ENCODE measurements at places on chromosomes 5 and 9.

- DNase-seq = no peak
Observed at GRCh38 chr9:125415583-125416460, 154.2 kb downstream of the GAPVD1 start.

- DNase-seq = no peak
Observed at GRCh38 chr5:160233215-160233614, 3.9 kb downstream of the FABP6 start.

DNA sequence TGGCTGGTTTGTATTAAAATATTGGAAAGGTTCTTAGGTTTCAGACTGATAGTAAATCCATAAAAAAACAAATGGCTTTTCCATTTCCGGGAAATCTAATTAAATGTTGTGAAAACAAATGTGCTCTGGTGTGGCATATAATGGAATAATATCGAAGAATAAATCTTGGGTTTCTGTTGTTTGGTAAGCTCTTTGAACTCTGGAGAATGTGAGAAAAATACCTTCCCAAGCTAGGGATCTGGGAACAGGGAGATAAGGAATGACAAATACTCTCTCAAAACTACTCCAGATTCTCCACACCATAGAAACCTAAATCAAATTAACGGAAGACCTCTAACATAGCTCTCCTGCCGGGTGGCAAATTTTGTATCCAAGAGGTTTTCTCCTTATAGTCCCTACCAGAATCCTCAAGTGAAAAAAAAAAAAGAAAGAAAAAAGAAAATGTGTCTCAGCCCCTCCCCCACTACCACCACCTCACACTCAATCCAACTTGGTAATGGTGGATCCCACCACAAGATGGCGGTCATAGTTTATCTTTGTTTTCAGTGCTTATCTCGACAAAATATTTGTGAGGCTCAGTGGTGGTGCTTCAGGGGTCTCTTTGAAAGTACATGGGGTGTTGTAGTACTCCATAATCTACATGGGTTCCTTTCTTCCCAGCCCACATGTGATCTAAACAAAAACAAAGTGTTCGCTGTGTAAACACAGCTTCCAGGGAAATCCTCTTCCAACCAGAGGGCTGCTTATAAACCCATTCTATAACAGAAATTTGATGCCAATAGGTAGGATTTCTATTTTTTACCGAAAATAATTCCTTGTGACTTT is 54.5 kb upstream of the FST start:
- no peak for DNase-seq

DNA sequence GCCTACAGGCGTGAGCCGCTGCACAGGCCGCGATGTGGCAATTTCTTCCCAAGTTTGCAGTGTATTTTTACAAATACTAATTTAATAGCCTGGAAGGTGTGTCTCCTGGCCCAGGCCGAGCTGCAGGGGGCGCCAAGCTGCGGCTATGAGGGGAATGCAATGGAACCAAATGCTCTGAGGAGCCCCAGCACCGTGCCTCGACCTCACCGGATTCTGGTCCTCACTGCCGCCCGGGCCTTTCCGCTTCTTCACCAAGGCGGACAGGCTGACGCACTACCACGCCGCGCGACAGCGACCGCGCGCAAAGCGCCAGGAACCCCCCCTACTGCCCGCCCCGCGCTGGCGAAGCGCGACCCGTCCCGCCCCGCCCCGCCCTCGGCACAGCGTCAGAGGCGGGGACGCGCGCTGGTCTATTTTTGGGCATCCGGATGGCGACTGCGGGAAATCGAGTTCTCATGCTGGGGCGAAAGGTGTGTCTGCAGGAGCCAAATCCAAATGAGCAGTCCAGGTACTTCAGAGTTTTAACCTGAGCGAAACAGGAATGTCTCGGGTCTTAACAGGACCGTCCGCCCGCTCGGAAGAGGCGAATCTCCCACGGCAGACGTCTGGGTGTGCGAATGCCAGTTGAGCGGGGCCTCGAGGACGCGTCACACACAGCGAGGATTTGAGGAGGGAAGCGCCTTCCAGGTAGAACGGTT is 31.7 kb upstream of the PRXL2C start:
- DNase-seq = peak; percentile 51

DNA sequence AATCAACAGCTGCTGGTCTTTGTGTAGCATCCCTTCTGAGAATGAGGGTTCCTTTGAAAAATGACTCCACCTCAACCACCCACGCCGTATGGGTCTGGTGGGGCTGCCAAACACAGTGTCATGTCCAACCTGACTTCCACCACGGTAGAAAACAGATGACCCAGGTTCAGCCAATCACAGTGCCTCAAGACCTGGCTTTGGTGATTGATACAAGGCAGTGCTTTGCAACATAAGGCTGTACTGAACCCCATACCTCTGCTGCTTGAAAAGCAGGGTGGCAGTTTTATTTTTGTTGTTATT is 11.5 kb upstream of the TGFBR1 start:
- DNase-seq = no peak

DNA sequence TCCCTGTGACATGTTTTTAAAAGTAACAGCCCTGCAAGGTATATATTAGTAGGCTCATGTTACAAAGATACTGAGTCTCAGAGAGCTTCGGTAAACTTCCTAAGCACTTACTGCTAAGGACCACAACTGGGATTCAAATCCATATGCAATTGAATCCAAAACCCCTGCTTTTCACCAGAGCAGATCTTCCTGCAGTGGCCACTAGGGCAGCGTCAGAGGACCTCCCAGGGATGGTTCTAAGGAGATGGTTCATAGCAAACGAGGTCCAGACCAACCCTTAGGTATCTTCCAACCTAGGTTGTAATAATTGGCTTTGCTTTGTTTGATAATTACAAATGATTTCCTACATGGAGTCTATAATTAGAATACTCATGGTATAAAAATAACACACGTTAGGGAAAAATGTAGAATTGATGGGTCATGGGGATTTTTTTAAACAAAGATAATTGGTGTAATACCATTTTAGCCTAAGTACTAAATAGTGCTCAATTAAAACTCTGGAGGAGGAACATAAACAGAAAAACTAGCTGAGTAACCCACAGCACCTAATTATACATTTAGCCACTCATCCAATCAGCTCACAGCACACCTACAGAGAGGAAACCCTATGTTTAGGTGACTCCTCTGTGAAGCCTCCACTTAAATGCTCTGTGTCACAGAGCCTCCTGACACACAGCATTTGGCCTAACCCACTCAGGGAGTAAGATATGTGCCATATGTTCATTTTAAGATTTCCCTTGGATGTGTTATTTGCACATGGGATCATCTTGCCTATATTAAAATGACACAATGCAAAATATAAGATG is 10.0 kb upstream of the CAST start:
- DNase-seq = no peak

- DNase-seq = no peak
Observed at GRCh38 chr5:90381213-90381929, 28.2 kb downstream of the CETN3 start.

DNA sequence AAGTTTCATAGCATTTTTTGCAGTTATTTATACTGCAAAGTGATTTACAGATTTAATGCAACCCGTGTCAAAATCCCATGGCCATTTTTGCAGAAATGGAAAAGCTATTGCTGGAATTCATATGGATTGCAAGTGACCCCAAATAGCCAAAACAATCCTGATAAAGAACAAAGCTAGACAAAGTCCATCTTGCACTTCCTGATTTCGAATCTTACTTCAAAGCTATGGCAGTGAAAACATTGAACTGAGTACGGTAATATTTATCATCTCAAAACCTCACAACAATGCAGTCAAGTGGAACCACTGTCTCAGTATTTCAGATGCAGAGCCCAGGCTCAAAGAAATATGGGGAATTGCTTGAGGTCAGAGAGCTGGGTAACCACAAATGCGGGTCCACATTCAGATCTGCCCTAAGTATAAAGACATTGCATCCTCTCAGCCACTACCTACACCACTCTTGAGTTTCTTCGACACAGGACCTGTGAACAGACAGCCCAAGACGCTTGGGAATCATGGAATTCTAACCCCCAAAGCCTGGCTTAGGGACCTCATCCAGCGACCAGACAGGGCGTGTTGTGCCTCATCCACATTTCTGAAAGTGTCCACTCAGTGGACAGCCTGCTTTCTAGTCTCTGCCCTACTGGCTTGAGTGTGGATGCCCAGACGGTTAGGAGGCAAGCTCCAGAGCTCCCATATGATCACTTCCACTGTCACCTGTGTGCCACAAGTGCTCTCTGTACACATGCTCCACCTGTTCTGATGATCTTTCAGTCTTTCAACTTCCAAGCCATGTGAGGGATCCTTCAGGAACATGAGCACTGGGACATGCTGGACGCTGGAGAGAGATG is 39.3 kb upstream of the KCNIP1 start:
- DNase-seq = peak; percentile 30

DNA sequence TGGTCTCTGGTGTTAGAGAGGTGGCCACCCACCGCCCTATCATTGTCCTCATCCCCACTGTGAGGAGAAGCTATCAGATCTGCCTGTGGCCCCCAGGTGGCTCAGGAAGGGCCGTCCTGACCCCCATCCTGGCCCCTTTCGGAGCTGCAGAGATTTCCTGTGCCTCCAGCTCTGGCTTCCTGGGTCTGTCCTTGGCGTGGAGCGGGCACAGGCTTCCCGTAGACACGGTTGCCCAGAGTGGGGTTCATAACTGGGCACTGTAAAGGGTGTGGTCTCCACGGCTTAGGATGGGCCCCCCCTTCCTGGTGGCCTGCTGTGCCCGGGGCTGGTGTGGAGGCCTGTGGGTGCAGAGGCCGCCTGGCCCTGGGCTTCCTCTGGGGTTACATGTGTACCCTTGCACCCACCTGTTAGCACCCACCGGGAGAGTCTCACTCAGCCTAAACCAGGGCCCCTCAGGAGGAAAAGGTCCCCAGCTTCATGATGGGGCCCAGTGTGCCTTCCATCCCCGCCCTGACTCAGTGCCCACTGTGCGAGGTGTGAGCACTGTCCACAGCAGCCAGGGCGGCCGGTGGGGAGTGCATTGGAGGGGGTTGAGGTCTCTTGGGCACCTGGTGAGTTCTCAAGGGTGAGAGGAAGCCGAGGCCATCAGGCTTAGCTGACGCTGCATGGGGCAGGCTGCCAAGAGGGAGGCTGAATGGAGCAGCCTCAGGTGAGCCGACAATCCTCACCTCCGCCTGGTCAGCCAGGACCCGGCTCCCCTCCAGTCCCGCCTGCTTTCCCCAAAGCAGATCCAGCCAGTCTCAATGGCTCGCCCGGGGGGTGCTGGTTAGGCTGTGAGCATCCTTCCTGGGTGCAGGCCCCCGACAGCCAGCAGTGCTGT is 15.3 kb upstream of the AJM1 start:
- no peak for DNase-seq

- no peak for DNase-seq
Observed at GRCh38 chr5:148949841-148950470, 112.9 kb downstream of the SH3TC2 start.

- no peak for DNase-seq
Observed at GRCh38 chr5:126373375-126374108, 49.7 kb upstream of the GRAMD2B start.

- DNase-seq = no peak
Observed at GRCh38 chr9:127943011-127943662, 5.5 kb upstream of the DPM2 start.

DNA sequence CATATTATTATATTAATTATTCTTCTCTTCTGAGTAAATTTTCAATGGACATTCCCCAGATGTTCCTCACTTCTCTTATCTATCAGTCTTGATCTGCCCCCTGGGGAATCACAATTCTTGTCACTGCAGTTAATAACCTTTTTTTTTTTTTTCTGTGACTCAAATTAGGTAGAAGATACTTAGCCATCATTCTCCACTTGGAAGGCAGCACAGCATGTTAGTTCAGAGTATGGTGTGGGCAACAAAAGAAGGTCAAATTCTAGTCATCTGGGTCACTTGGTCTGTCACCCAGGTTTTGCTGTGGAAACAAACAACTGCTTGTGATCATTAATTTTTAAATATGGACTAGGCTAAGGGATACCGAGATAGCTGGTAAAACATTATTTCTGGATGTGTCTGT is 8.1 kb upstream of the MOB3B start:
- no peak for DNase-seq

GRCh38 chr5:96236051-96236450 is 197.0 kb downstream of the PCSK1 start:
- no peak for DNase-seq

DNA sequence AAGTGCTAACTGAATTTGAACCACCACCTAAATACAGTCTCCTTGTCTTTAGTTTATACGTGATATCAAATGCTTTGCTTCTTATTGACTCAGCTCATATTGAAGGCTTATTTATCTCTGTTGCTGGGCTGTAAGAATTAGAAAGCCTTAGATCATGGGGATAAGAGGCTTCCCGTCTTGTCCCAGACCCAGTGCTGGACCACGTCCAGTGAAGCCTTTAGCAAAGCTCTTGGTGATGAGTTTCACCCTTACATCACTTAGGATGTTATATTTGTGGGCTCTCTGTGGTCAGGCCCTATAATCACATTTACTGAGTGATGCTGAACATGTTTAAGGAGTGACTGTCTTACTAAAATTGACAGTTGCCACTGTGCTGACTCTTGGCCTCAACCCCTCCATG is 11.2 kb downstream of the FAM240B start:
- no peak for DNase-seq

DNA sequence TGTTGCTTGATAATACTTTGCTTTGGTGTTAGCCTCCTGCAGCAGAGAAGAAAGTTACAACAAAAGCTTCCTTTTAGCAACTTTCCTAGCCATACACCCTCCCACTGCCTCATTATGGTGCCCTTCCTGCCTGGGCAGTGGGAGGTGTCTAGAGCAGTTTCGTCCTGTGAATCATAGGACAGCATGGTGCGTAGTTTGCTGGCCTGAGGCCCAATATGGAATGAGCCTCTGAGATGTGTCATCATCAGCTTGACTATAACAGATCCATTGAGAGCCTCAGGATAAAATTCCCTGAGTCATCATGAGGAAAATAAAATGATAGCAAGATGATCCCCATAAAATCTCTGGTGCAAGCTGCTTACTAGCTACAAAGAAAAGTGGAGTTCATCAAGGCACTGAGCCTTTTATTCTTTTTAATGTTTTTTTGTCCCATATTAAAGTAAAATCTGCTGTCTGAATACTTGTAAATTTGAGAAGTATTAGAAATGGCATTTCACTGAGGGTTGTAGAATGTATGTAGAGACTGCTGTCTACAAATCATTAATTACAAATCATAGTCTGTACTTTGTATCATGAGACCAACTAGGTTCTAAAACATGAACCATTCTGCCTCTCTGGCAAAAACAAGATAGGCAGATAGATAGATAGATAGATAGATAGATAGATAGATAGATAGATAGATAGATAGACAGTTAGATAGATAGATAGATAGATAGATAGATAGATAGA is 303.0 kb upstream of the PDE4D start:
- DNase-seq = peak; percentile 13

GRCh38 chr5:75053054-75053303 is 621 bp upstream of the GCNT4 start:
- no peak for DNase-seq

DNA sequence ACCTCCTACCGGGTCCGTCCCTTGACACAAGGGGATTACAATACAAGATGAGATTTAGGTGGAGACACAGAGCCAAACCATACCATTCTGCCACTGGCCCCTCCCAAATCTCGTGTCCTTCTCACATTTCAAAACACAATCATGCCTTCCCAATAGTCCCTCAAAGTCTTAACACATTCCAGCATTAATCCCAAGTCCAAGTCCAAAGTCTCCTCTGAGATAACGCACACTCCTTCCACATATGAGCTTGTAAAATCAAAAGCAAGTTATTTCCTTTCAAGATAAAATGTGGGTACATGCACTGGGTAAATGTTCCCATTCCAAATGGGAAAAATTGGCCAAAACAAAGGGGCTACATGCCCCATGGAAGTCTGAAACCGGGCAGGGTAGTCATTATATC is 463.9 kb upstream of the CDH9 start:
- no peak for DNase-seq

Measured in SJSA1 (cell line).